IMR-90 (cell line): ENCODE measurements at places on chromosomes 12 and 14. TPM values are rescaled to one million over a fixed set of nuclear protein-coding genes. Genes with fewer than 3 reads are reported as not detected.

The GALNT6 gene
- polyA plus RNA-seq: 16.4 and 17.1 TPM in 2 replicates

The BHLHE41 gene
- 3.8 and 5.2 TPM in 2 replicates for polyA plus RNA-seq

The PAX9 gene
- polyA plus RNA-seq: not detected in 2 replicates

The CLECL1 gene
- polyA plus RNA-seq: not detected in 2 replicates

The KRT4 gene
- 0.03 and 0.07 TPM in 2 replicates for polyA plus RNA-seq

The DAO gene
- not detected in 2 replicates for polyA plus RNA-seq

The GLT1D1 gene
- not detected in 2 replicates for polyA plus RNA-seq

The PTCSC3 gene
- polyA plus RNA-seq: not detected in 2 replicates

The CYP27B1 gene
- 0.80 and 1.3 TPM in 2 replicates for polyA plus RNA-seq

The CD4 gene
- polyA plus RNA-seq: 15.0 and 15.7 TPM in 2 replicates

The ADAM21 gene
- polyA plus RNA-seq: 0.11 and 0.15 TPM in 2 replicates

The KRT79 gene
- polyA plus RNA-seq: 0.09 and 0.24 TPM in 2 replicates

The CLEC6A gene
- not detected in 2 replicates for polyA plus RNA-seq

The GLIPR1L1 gene
- not detected in 2 replicates for polyA plus RNA-seq

The TOMM20L gene
- not detected in 2 replicates for polyA plus RNA-seq

The MAP3K9 gene
- polyA plus RNA-seq: 0.17 and 0.26 TPM in 2 replicates

The B3GNT4 gene
- polyA plus RNA-seq: 0.53 and 0.99 TPM in 2 replicates

The OR4E1 gene
- not detected in 2 replicates for polyA plus RNA-seq

The NGDN gene
- polyA plus RNA-seq: 43.6 and 48.1 TPM in 2 replicates

The AQP2 gene
- polyA plus RNA-seq: not detected in 2 replicates

The ZDHHC22 gene
- not detected in 2 replicates for polyA plus RNA-seq

The CINP gene
- 53.2 and 56.4 TPM in 2 replicates for polyA plus RNA-seq

The CLEC7A gene
- polyA plus RNA-seq: not detected in 2 replicates

The DYNC1H1 gene
- polyA plus RNA-seq: 221 and 240 TPM in 2 replicates

The TAS2R7 gene
- not detected in 2 replicates for polyA plus RNA-seq

The LRP1 gene
- 142 and 155 TPM in 2 replicates for polyA plus RNA-seq

The TAS2R46 gene
- polyA plus RNA-seq: 0.09 TPM in 1 of 2 replicates, not detected in the other

The PARPBP gene
- polyA plus RNA-seq: 3.0 and 4.8 TPM in 2 replicates

The SYCP3 gene
- polyA plus RNA-seq: 0.07 TPM in 1 of 2 replicates, not detected in the other

The SERPINA3 gene
- polyA plus RNA-seq: 0.33 and 0.48 TPM in 2 replicates

The DEGS2 gene
- not detected in 2 replicates for polyA plus RNA-seq

The CARMIL3 gene
- polyA plus RNA-seq: 0.03 TPM in 1 of 2 replicates, not detected in the other

The ENDOU gene
- polyA plus RNA-seq: 0.07 and 0.09 TPM in 2 replicates

The CD163L1 gene
- 0.50 and 0.53 TPM in 2 replicates for polyA plus RNA-seq

The RND1 gene
- 0.21 and 0.26 TPM in 2 replicates for polyA plus RNA-seq

The RPGRIP1 gene
- polyA plus RNA-seq: not detected in 2 replicates

The FSCB gene
- not detected in 2 replicates for polyA plus RNA-seq

The SLC2A3 gene
- polyA plus RNA-seq: 38.2 and 46.1 TPM in 2 replicates

The COL2A1 gene
- 0.05 TPM in 1 of 2 replicates, not detected in the other for polyA plus RNA-seq

The TMEM119 gene
- polyA plus RNA-seq: 8.4 and 9.2 TPM in 2 replicates

The FAM181A gene
- polyA plus RNA-seq: not detected in 2 replicates

The KLRD1 gene
- polyA plus RNA-seq: under 0.01 and 0.10 TPM in 2 replicates

The PLEKHD1 gene
- not detected in 2 replicates for polyA plus RNA-seq

The APOF gene
- polyA plus RNA-seq: not detected in 2 replicates

The JAG2 gene
- 0.20 and 0.58 TPM in 2 replicates for polyA plus RNA-seq

The RFLNA gene
- polyA plus RNA-seq: not detected in 2 replicates

The LMBR1L gene
- polyA plus RNA-seq: 44.6 and 46.3 TPM in 2 replicates

The GPR135 gene
- 1.9 and 2.4 TPM in 2 replicates for polyA plus RNA-seq

The KCNK10 gene
- not detected in 2 replicates for polyA plus RNA-seq

The CEBPE gene
- 0.05 TPM in 1 of 2 replicates, not detected in the other for polyA plus RNA-seq

The PPP1R1A gene
- not detected in 2 replicates for polyA plus RNA-seq

The E2F7 gene
- 6.0 TPM in 2 replicates for polyA plus RNA-seq

The PCK2 gene
- 23.9 and 29.4 TPM in 2 replicates for polyA plus RNA-seq

The ANG gene
- 4.2 and 4.7 TPM in 2 replicates for polyA plus RNA-seq

The KRT81 gene
- 0.05 and 0.29 TPM in 2 replicates for polyA plus RNA-seq

The CD27 gene
- 0.07 and 0.10 TPM in 2 replicates for polyA plus RNA-seq

The LHX5 gene
- polyA plus RNA-seq: not detected in 2 replicates
